Stimulated activated CD4-positive, alpha-beta T cell treated with anti-CD3 and anti-CD28 coated beads, Interleukin-12 subunit alpha, Interleukin-12 subunit beta, amount 100 ng/mL, for 24 hours (primary cell): ENCODE measurements at places on chromosomes 2 and 18.

- no peak for DNase-seq
Measured at GRCh38 chr2:128410035-128410757, 91.5 kb upstream of the HS6ST1 start.

- no peak for DNase-seq
Measured at GRCh38 chr2:69731147-69731970, 10.6 kb upstream of the ANXA4 start.

GRCh38 chr2:129935118-129935517 is 44.3 kb upstream of the RAB6C start:
- DNase-seq: no peak

- DNase-seq: no peak
Measured at GRCh38 chr2:86186431-86186830, 8.8 kb downstream of the IMMT start.

DNA sequence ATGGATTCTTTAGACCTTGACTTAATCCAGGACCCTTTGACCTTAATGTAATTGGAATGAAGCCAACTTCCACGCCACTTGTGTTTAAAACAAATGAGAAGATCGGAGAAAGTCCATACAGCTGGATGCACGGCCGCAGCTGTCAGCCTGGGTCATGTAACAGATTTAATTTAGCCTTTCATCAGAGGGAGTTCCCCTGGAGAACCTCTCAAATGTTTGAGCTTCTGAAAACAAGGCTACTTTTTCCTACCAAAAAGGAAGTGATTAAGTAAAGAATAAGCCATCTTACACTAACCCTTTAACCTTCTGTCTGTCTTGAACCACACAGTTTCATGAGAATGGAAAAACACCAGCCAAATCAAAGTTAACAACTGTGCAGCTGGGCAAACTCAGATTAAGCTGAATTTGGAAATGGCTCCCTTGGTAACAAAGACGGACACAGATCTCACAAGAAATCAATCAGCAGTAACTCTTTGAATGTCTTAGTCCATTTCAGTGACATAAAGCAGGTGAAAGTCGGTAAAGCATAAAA is 103.6 kb downstream of the DOCK10 start:
- DNase-seq: no peak

DNA sequence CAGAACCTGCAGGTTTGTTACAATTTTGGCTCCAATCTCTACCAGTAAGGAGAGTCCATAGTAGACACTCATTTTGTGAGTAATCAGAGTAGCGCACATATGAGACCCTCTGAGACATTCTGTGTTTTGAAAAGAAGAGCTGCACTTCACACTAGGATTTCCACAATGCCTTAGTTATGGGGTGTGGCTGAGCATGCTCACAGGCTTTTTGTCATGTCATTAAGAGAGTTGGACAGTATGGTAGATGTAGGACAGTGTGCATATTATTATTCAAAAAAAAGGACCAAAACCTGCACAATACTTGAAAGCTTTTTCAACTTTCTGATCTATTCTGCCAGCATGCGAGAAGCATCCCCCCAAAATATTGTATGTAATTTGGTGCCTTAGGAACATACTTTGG is 24.9 kb upstream of the TRIM43B start:
- no peak for DNase-seq

- no peak for DNase-seq
Measured at GRCh38 chr2:8632755-8633154, 49.1 kb upstream of the ID2 start.

DNA sequence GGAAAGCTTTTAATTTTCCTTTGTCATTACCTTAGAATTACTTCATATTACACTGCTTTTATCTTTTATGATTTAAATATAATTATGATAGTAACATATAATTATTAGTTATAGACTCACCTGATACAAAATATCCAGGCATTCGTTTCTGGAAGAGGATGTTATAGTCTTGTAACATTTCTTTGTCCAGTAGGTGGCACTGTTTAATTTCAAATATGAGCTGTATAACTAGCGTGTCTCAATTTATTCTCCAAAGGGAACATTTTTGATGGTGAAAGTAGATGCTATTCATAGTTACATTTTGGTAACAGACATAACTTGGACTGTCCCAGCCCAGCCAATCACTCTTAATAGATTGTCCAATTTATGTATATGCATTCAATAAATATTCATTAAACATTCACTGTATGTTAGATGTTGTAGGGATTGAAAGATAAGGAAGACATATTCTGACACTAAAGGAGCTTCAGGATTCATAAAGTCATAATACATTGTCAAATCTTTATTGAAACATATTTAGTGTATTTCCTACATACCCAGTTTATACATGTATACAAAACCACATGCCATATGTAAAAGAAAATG is 19.2 kb downstream of the DAW1 start:
- no peak for DNase-seq

GRCh38 chr2:42756150-42756775 is 7.7 kb downstream of the OXER1 start:
- DNase-seq: no peak

DNA sequence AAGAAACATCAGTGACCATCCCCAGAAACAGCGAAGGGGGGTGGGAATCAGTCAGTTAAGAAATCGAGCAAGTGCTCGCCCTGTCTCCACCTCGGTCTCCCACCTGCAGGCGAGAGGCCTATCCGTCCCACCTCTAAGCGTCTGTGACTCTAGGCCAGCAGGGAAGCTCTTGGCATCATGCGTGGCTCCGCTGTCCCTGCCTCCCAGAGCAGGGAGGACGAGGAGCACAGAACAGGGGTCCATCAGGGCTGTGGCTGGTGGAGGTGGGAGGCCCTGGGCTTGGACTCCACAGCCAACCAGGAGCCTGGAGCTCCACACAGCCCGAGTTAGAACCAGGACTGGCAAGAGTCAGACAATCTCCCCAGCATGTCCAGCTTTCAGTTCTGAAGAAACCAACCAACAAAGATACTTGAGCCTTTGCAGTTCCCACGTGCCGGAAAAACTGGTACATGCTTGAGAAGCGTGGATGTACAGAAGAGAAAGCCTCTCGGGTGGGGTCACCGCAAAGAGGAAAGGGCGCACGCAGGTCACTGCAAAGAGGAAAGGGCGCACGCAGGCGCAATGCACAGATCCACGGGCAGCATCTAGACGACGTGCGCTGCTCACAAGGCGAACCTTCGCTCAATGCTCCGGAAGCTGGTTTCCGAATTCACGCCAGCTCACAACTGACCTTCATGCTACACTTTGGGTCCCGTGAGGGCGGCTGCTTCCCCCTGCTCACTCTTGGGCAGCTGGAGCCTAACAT is 104.5 kb upstream of the ALKAL2 start:
- no peak for DNase-seq

- no peak for DNase-seq
Measured at GRCh38 chr2:86274265-86274917, 63.0 kb downstream of the REEP1 start.

GRCh38 chr2:147789287-147789686 is 55.5 kb upstream of the ACVR2A start:
- DNase-seq: no peak

DNA sequence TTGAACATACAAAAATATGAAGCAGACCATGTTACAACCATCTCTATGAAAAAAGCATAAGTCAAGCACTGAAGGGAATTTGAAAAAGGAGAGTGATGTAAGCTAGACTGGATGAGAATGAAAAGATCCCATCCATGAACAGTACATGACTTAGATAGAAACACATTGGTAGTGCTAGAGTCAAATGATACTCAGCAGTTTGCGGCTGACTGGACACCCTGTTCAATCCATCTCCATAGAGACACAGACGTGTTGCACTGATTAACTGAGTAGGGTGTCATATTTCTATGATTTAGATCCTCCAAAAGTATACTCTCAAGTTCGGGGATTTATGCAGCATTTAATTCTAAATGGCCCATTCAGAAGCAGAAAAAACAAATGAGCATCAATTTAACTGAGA is 674.3 kb upstream of the NRXN1 start:
- DNase-seq: no peak

- DNase-seq: no peak
Measured at GRCh38 chr2:199216253-199216652, 241.5 kb downstream of the SATB2 start.

DNA sequence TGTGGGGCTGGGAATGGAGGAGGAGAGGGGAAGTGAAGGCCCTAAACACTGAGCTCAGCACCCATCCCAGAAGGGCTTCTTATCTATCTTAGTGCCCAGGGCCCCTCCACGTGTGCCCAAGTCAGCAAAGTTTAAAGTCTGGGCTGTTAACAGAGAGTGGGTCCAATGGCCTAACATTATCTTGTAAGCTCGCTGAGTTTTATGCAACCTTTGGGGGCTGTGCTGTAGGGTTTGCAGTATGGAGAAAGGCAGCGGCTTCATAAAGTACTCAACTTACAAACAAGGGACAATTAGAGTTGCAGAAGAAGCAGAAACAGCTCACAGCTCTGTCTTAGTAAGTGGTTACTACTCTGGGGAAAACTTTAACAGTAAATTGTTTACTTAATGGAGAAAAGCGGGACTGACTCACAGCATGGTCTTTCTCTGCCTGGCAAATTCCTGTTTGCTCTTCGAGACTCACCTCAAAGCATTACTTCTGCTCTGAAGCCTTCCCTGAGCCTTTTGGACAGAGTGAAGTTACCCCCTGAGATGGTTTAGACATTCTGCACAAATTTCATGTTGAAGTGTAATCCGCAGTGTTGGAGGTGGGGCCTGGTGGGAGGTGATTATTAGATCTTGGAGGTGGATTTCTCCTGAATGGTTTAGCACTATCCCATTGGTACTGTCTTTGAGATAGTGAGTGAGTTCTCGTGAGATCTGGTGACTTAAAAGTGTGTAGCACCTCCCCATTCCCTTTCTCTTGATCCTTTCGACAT is 9.0 kb downstream of the ENOSF1 start:
- no peak for DNase-seq

DNA sequence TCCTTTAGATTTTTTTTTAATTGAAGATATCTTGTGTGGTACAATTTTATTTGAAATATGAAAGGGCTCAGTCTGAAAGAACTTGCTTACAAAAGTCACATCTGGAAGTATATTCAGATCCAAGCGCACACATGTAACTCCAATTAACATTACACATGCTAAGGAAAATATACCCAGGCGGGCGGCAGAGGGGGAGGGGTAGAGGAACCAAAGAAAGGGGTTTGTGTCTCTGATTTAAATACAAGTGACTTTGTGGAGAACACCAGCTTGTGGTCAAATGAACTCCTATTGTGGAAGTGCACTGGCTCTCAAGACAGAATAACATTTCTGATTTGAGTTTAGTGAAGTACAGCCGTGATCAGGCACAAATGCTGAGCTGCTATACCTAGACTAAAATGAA is 280.2 kb upstream of the SOX11 start:
- no peak for DNase-seq

DNA sequence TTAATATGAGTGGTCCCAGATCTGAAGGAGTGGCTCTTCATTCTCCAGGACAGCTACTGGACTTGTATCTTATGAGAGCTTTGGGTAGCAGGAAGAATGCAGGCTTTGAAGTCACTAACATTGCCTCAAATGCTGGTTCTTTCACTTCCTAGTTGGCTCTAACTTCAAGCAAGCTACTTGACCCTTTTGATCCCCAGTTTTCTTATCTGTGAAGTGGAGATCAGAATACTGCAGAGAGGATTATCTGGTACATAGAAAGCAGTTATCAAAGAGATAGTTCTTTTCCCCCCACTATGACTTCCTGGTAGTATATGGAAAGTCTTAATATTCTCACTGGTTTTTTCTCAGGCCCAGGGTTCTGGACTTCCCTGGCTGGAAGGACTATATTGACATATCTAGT is 3.4 kb upstream of the PLCL1 start:
- DNase-seq: no peak

- no peak for DNase-seq
Measured at GRCh38 chr2:106144621-106145331, 49.3 kb downstream of the UXS1 start.

- DNase-seq: no peak
Measured at GRCh38 chr2:60570251-60570650, 16.8 kb upstream of the BCL11A start.

DNA sequence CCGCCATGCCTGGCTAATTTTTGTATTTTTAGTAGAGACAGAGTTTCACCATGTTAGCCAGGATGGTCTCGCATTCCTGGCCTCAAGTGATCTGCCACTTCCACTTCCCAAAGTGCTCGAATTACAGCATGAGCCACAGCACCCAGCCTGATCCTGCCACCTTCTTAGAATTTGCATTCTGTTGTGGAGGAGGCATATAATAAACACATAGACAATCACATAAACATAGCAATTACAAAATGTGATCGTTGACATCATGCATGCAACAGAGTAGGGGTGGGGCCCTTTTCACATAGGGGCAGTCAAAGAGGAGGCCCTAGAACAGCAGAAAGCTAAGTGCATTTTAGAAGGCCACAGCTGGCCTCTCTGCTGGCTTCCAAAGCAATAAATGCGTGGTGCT is 39.9 kb upstream of the TSPYL6 start:
- DNase-seq: no peak

GRCh38 chr18:68263481-68263880 is 451.4 kb downstream of the TMX3 start:
- no peak for DNase-seq

- DNase-seq: no peak
Measured at GRCh38 chr2:126664639-126665038, 8.7 kb downstream of the GYPC start.

DNA sequence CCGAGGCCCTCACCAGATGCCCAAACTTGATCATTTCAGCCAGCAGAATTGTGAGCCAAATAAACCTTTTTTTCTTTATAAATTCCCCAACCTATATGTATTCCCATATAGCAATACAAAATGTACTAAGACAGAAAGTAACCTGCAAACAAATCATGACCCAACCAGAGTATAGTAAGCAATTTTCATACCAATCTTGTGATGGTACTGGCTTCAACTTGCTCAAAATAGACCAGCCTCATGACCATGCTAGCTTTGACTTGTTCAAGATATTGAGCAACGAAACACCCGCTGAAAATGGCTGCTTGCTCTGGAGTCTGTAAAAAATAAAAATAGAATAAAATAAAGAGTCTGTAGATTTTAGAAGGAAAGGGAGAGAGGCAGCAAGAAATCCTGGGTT is 97.6 kb downstream of the C1D start:
- DNase-seq: no peak

GRCh38 chr18:77373730-77374445 is 124.2 kb downstream of the GALR1 start:
- DNase-seq: no peak

- no peak for DNase-seq
Measured at GRCh38 chr2:99776206-99776905, 286.5 kb upstream of the REV1 start.

- DNase-seq: no peak
Measured at GRCh38 chr2:195477248-195477995, 179.6 kb upstream of the SLC39A10 start.

DNA sequence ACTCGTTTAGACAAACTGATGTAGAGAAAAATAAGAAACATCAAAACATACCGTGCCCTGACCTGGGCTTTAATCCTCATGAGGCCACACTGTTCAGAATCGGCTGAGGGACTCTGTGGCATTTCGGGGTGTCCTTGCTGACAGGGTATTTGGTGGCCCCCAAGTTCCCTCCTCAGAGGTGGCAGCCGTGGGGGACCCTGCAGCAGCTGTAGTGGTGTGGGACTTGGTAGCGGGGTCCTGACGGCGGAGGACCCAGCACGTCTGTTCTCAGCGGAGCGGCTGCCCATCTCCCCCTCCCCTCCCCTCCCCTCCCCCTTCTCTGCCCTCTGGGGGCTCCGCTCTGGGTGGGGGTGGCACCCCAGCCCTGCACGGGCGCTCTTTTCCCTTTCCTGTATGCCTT is 18.4 kb downstream of the KCNG2 start:
- no peak for DNase-seq

GRCh38 chr18:26190506-26190905 is 35.7 kb upstream of the TAF4B start:
- no peak for DNase-seq

- DNase-seq: no peak
Measured at GRCh38 chr18:42425025-42425424, 470.0 kb downstream of the PIK3C3 start.
